ENCODE measurements at places on chromosomes 6 and 20.

GRCh38 chr6:1507251-1507650 is 102.5 kb upstream of the FOXC1 start:
- no peak for DNase-seq

DNA sequence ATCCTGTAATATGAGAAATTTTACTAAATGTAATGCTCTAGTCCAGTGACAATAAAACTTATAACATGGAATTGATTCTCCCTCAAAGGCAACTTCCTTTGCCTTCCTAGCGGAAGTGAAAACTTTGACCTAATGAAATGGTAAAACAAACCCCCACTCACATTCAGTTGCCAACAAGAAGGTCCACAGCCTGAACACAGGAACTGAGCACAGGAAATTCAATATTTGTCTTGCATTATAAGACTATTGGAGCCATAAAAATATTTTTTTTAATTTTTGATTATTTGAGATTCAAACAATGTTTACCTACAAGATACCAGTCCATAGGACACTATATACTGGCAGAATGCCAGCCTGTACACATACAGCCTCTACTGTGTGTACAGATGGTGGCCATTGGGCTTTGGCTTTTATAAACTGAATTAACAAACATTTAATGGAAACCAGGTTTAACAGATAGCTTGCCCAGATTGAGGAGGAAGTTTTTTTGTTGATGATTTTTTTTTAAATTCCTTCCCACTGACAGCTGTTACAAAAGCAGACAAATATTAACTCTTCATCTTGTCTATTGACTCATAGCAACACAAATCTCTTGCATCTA is 481.5 kb upstream of the JAG1 start:
- no peak for DNase-seq

GRCh38 chr6:116616737-116617053 is 416 bp downstream of the RSPH4A start:
- no peak for DNase-seq

GRCh38 chr6:3752531-3753227 is 1.2 kb upstream of the PXDC1 start:
- DNase-seq = no peak

DNA sequence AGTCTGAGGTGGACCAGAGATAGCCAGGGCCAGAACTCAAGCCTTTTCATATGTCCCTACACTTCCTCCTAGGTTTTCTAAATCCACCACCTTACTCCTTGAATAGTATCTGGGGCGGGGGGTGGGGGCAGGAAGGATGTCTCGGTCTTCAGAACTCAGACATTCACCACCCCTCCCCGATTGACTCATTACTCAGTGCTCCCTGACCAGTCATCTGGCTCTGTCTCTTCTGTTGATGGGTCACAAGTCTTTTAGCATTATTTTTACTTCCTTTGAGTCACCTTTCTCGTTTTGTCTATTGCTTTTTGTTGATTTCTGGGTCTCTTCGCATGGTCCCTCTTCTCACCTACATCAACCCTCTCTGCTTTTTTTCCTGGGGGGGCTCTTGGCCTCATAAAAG is 23.3 kb downstream of the NOX3 start:
- no peak for DNase-seq

DNA sequence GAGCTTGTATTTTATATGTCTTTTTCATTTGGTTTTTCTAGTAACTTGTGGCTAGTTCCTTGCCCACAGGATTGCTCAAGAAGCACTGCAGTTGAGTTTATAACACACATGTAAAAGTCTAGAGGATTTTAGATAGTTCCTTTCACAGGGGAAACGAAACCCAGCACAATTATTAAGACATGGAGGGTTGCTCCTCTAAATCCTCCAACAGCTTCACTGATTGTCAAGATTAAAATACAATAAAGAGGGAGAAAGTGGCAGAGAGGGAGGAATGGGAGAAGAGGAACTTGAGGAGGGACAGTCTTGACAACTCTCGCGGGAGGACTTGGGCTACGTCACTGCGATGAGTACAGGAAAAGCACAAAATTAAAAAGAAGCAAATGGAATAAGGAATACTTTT is 9.7 kb upstream of the TBC1D7 start:
- DNase-seq = no peak

Data from T-helper 9 cell (primary cell).